ENCODE measurements at places on chromosomes 2 and 18. TPM values are rescaled to one million over a fixed set of nuclear protein-coding genes. Genes with fewer than 3 reads are reported as not detected.

The SFT2D3 gene
- total RNA-seq = 4.8 TPM

The DPYSL5 gene
- total RNA-seq = 3.0 TPM

The DUSP2 gene
- 17.0 TPM for total RNA-seq

The MFSD2B gene
- total RNA-seq = not detected

The MTCL1 gene
- 11.9 TPM for total RNA-seq

The DNAJC5G gene
- not detected for total RNA-seq

The SNTG2 gene
- not detected for total RNA-seq

The WIPF1 gene
- 15.6 TPM for total RNA-seq

The TCF7L1 gene
- total RNA-seq = not detected

The CKAP2L gene
- total RNA-seq = 14.0 TPM

The PRKAG3 gene
- total RNA-seq = not detected

The NEUROD1 gene
- total RNA-seq = not detected

The KCNJ13 gene
- not detected for total RNA-seq

Data from A375 (cell line).